ENCODE measurements at places on chromosomes 2 and 18.

DNA sequence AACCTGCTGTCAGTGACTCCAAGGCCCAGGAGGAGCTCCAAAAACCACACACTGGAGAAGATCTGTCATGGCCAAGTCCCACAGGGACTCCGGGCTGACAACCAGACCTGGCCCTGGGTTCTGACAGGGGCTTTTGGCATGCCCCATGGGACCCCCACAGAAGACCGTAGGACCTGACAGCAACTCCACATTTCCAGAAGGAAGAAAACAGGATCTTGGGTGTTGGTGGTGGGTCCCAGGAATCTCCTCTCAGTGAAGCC is 275.9 kb upstream of the HS6ST1 start:
- DNase-seq: no peak

- DNase-seq: no peak
Observed at GRCh38 chr2:222686086-222686750, 14.8 kb downstream of the MOGAT1 start.

GRCh38 chr18:36993068-36993467 is 164.1 kb downstream of the KIAA1328 start:
- no peak for DNase-seq

DNA sequence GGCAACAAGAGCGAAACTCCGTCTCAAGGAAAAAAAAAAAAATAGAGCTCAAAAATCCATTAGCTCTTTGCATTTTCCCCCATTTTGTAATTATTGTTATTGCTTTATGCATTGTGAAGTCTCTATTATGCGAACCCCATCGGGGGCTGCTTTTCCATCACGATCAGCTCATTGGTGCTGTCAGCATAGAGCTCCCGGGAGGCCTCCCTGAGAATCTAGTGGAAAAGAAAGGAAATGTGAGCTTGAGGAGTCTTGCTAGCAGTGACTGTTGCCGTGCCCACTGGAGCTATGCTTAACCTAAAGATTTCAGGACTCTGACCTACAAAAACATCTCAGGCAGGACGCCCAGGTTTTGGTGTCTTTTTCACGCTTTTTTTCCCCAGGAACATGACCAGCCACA is 102.6 kb upstream of the NDUFV2 start:
- DNase-seq: no peak

DNA sequence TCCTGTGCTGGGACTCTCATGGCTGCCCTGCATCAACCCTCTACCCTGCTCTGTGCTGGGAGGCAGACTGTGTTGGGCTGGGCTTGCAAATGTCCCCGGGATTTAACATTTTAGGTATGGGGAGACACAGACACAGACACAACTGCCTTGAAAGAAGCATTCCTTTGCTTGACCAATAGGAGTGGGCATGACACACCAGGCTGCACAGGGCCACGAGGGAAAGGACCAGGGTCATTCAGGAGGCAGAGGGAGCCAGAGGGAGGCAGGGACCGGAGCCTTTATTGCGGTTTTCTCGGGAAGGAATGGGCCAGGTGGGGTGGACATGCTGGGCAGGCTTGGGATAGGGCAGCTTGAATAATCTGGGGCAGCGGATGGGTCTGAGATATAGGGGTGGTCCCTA is 238.7 kb upstream of the COPS8 start:
- DNase-seq: no peak
